ENCODE measurements at places on chromosomes 3 and 15.

DNA sequence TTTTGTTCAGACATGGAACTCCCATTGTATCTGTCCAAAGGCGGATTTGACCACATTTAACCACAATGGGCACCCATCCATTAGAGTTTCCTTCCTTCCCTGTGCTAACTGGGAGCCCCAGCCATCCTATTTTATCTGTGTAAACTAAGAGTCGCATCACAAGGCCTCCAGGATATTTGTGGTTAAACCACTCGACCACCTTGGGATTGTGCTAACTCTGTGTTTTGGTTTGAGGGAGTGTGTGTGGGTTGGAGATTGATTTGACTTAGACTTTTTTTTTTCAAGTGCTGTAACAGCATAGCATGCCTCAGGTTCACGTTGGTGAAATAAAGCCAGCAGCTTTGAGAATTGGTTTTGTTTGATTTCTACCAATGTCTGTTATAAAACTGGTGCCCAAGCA lies 100.4 kb upstream of the TP63 start:
- DNase-seq: no peak

- DNase-seq: no peak
Observed at GRCh38 chr3:105812194-105812586, 56.6 kb downstream of the CBLB start.

DNA sequence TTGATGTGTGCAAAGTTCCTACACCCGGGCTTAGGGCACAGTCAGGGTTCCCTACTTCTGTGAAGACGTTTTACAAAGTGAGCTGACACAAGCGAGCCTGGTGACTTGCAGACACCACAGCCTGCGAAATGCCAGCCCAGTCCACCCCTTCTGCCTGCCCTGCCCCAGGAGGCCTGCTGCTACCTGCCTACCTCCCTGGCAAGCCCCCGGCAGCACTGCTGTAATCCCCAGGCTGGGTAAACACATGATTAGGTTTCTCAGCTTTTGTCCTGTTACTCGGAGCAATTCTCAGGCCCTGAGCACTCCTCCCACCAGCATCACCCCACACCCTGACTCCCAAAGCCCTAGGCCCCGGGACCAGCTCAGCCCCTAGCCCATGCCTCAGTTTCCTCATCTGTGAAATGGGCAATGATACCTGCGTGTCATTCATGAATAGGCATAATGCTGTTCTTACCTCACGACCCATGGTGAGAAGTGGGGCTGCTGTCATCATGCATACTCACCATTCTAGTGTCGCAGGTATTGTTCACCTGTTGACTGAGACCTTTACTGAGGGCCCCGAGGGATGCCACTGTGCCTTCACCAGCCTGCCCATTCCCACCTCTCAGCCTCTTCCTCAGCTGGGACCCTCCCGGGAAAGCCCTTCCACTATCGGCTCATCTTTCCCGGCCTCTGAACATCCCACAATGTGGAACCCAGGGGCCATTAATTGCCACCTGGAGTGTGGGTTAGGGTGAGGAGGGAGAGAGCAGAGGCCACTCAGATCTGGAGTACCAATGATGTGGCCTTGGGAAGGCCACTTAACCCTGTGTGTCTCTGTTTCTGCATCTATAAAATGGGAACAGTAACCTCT lies 31.5 kb upstream of the SLC6A6 start:
- DNase-seq: no peak

- DNase-seq: no peak
Observed at GRCh38 chr3:130377960-130378676, 32.6 kb downstream of the COL6A5 start.

GRCh38 chr15:88839961-88840360 lies 36.7 kb downstream of the ACAN start:
- no peak for DNase-seq

DNA sequence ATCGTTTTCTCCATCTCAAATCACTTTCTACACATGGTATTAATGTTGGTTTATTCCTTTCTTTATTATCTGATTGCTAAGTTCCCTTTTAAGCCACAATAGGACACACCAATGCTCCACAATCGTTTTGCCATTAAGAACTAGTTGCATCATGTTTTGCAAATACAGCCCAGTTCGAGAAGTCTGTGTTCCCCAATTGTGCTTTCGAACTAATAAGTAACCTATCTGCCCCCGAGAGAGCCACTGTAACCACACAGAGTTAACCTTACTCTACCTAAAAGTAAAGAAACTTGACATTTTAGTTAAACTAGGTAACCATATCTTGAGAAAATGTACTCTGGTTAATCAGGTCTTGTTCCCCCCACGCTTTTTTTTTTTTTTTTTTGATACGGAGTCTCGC lies 39.1 kb downstream of the MAGI1 start:
- DNase-seq: no peak

GRCh38 chr15:74272812-74273211 lies 36.7 kb downstream of the CCDC33 start:
- DNase-seq: no peak

DNA sequence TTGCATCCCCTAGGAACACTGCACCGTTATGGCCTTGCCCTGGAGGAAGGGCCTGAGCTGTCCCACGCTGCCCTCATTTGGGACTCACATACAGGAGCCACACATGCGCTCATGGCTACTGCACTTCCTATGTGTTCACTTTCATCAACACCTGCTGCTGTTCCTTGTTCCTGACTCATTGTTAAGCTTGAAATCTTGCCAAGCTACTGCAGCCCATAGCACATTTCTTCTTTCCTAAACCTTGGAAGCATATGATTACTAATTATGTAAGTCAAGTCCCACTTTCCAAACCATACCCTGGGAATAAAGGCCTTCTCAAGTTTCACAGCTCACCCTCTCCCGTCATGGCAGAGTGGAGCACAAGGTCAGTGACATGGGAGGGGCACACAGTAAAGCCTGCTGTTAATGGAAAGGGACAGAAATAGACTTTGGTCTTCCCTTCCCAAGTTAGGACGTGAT lies 307.9 kb downstream of the CLSTN2 start:
- DNase-seq: no peak

DNA sequence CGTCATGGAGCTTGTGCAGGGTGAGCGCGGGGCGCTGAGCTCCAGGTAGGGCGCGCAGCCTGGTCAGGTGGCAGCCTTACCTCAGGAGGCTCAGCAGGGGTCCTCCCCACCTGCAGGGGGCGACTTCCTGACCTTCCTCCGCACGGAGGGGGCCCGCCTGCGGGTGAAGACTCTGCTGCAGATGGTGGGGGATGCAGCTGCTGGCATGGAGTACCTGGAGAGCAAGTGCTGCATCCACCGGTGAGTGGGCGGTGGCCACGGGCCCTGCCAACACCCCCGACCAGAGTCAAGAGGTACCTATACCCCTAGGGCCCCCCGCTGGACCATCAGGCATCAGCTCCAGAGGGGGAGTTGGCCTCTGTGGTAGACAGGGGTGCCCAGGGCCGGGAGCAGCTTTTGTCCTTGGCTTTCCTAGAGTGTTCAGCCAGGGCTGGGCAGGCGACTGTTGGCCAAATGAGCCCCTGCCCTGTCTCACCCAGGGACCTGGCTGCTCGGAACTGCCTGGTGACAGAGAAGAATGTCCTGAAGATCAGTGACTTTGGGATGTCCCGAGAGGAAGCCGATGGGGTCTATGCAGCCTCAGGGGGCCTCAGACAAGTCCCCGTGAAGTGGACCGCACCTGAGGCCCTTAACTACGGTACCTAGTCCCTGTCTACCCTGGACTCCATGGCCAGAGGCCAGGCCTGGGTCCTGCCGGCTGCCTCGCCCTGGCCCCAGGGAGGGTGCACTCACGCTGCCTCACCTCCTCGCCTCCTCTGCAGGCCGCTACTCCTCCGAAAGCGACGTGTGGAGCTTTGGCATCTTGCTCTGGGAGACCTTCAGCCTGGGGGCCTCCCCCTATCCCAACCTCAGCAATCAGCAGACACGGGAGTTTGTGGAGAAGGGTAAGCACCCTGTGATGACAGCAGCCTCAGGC lies 9.1 kb downstream of the FES start:
- DNase-seq: no peak

- DNase-seq: no peak
Observed at GRCh38 chr3:171680726-171681411, 129.4 kb downstream of the PLD1 start.

Data from ascending aorta (tissue), 2 donors.